ENCODE measurements at places on chromosomes 4 and X. TPM values are rescaled to one million over a fixed set of nuclear protein-coding genes. Genes with fewer than 3 reads are reported as not detected.

JCHAIN gene
- 1.2 TPM for polyA plus RNA-seq

CCNG2 gene
- polyA plus RNA-seq, result 45.0 TPM

SHOX gene
- polyA plus RNA-seq, result not detected

ETDB gene
- not detected for polyA plus RNA-seq

GRCh38 chr4:2260344-2261109 is 1.4 kb downstream of the MXD4 start:
- no peak for DNase-seq

DNA sequence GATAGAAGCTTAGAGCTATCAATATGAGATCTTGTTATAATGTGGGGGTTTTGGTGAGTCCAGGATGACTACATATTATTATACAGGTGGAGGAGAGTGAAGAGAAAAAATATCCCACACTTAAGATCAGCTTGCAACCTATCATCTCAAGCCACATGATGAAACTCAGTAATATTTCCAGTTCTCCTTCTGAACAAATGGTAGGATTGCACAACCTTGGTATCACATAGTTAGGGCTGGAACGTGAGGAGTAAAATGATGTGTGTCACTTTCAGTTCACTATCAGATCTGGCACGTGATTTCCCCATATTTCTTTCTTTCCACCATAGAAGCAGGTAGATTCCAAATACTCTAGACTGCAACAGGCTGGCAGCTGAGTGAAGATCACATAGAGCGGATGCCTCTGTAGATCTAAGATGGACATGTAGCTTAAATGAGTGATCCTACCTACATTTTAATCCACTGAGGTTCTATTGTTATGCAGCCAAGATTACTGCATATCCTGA is 150.6 kb upstream of the ANKRD50 start:
- no peak for DNase-seq

- DNase-seq, result no peak
These were observed 120.1 kb downstream of the SYNPO2 start for GRCh38 chr4:119008761-119009160.

DNA sequence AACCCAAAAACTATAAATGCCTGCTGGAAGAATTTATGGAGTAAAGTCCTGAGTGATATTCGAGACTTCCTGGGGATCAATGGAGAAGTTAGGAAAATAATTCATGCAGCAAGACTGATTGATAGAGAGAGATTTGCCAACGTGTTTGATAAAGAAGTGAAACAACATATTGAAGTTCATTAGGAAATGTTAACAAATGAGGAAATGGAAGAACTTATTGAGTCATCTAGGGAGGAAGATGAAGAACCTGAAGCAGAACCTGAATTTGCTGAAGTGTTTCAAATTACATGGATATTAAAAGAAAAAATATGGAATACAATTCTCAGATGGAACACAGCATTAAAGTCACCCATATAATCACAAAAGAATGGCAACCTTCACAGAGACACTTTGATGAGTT is 39.0 kb downstream of the DDX60 start:
- no peak for DNase-seq

- DNase-seq, result no peak
These were observed 4.6 kb downstream of the RNF175 start for GRCh38 chr4:153755186-153755585.

- DNase-seq, result no peak
These were observed 109.7 kb downstream of the SORCS2 start for GRCh38 chr4:7301846-7302630.

Measured in CD4-positive, CD25-positive, alpha-beta regulatory T cell (primary cell).